T-helper 1 cell (primary cell): ENCODE measurements at places on chromosomes 16 and 17.

DNA sequence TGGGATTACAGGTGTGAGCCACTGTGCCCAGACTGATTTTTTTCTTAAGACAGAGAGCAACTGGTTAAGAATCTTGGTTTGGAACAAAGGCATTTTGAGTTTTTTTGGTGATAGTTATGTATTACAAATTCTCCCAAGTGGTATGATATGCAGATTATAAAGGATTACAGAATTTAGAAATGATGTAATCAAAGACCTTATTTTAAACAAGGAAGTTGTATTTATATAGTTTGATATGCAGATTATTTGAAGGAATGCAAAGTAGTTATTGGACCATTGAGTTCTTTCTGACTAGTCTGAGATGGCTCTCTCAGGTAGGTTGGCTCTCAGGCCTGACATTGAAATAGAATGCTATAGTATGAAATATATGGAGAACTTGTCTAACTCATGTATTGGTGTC lies 34.9 kb downstream of the AATF start:
- no peak for DNase-seq

DNA sequence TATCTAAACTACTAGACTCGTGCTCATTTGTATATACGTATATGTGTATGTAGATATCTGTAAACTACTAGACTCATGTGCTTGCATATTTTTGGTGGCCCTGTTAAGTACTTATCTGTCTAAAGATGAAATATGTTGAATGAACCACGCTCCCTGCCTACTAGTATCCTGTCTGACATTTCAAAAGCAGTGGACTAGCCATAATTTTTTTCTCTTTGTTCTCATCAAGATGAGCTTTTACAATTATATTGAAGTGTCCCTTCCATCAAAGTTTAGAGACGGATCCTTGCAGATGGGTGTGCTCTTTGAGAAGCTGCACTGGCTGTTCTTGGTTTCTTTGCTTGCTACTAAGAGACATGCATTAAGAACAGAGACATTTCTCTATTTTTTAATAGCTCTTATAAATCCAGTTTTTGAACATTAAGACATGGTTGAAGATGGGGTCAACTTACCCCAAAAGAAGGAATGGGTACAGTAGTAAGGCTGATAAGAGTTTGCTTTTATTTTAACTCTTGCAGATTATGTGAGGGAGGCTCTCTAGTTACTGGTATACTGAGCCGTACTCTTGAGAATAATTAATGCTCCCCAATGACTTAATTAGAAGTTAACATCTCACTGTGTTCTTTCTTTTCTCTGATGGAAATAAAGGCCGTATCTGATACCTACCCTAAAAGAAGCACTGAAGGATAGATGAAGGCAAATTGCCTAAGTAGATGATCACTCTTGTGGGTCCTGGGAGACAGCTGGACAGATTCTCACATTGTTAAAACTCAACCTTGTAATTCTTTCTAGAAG lies 3.4 kb downstream of the CNTNAP4 start:
- DNase-seq: no peak

GRCh38 chr17:31387438-31387837 lies 4.0 kb upstream of the RAB11FIP4 start:
- no peak for DNase-seq

GRCh38 chr17:58319173-58320162 lies 9.1 kb downstream of the TSPOAP1 start:
- no peak for DNase-seq

DNA sequence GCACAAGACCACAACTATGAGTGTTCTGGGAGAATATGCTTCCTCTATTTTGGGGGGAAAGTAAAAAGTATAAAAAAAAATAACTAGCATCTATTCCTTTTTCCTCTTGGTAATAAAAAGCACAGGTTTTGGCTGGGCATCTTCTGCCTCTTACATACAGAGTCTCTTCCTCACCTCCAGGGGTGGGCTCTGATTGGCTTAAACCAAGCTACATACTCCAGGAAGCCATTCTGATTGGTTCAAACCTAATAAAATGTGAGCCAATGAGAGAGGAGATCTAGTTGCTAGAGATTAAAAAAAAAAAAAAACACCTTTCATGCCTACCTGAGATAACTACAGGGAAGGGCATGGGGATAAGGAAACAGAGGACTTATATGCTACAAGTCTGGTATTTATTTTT lies 365.9 kb upstream of the ERCC4 start:
- no peak for DNase-seq

- DNase-seq: no peak
Observed at GRCh38 chr17:57939797-57940196, 15.4 kb downstream of the CUEDC1 start.

- no peak for DNase-seq
Observed at GRCh38 chr16:17227278-17227677, 243.5 kb downstream of the XYLT1 start.

DNA sequence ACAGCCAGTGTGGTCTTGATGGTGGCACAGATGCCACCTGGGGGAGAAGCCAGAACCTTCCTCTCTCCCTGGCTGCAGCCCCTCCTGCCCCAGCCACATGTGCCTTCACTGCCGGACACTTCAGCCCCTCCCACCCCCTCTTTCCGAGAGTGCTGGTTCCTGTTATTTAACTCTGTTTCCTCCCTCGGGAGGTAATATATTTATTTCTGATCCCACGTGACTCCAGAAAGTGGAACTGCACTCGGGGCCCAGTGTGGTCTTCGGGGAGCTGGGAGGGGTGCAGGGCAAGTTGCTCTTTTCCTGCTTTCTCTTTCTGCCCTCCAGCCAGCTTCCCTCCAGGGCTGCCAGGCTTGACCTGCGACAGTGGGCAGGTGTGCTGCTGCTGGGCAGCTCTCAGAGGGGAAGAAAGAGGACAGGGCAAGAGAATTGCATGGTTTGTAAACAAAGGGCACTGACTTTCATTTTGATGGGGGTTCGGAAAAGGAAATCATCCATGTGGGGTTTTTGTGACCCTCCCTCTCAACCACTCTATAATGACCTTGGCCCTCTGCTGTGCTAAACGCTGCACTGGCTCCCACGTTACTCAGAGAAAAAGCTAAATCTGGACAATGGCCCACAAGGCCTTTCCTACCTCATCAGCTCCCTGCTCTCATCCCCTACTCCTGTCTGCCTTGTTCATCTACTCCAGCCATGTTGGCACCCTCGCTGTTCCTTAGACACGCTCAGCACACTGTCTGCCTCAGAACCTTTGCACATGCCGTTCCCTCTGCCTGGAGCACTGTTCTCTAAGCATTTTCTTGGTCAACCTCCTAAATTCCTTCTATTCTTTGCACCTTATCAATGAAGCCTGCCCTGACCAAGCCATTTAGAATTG lies 8.2 kb upstream of the CIITA start:
- no peak for DNase-seq

DNA sequence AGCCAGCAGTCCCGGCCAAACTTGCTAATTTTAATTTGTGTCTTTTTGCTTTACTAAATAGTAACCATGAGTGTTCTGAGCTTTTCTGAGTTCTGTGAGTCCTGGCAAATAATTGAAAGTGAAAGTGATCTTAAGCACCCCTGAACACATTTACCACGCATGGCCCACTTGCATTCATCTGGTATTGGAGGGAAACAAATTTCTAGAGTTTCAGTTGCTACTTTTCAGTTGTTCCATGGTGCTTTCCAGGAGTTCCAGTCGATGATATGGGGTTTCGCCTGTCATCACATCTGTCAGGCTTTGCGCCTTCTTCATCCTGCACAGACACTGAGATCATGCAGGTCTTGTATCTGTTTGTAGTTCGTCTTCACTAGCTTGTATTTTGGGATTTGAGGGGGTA lies 44.1 kb downstream of the CRLF3 start:
- DNase-seq: no peak

- DNase-seq: no peak
Observed at GRCh38 chr17:40072735-40073346, 10.1 kb downstream of the THRA start.

DNA sequence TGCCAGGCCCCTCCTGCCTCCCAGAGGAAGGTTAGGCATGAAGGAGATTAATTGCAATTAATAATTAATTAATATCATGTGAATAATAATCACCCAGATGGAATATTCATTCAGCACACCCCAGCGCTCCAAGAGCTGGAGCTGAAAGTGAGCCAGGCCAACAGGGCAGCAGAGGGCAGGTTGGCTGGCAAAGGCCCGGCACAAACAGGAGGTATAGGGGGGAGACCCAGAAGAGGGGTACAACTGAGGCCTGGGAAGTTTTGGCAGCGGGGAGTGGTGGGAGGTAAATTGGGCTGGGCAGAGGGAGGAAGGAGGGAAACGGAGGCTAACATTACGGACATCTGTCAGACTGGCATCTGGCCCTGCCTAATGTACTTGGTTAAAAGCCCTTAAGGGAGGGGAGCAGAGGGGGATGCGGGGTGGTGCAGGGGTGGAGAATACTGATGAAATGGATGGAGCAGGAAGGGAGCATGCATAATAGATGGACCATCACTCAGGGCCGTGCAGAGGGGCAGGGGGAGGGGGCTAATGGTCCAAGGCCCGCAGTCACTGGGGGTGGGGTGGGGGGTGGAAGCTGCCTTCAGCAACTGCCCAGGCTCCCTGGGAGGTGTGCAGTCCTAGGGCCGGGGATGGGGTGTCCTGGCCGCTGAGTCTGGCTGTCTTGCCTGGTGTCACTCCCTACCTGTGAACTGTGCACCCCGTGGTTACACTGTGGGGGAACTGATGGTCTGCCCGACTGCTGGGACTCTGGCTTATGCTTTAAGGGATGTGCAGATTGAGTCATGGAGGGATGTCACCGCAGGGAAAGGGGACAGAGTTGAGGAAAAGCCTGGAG lies 1.9 kb downstream of the ADAM11 start:
- no peak for DNase-seq

DNA sequence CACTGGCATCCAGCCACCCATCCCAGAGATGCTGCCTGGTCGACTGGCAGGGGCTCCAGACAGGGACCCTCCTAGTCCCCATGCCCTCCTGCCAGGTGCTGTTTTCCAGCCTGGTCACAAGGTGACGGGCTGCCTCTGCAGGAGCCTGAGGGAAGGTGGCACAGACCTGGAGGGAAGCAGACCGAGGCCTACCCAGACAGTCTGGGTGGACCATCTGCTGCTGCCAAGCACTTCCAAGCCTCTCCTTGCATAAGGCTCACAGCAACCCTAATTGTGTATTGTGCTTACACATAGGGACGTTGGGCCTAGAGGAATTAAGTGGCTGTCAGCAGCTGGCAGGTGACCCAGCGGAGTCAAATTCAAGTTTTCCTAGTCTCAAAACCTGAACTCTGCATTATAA lies 90.1 kb upstream of the KCNJ18 start:
- DNase-seq: no peak
